ENCODE measurements at places on chromosomes 6 and 20.

DNA sequence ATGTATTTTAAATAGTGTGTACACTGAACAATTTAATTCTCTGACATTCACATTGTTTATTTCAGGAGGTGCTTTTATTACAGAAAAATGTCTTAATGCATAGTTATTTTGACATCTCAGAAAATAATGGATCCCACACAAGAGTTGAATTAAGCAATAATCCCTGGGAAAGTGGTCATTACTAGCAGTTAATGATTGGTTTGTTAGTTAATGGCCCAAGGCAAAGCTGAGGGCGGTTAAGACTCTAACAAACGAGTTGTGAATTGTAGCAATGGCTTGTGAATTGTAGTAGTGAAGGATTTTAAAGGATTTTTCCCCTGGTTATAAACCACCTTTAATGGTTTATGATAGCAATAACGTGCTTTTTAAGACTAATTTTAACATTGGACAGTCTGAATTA, 1316.0 kb upstream of the GJE1 start:
- no peak for DNase-seq
- no peak overlapping the region for H3K27ac ChIP-seq
- no peaks in the 10 kb centered on the region for H3K4me1 ChIP-seq
- H3K27me3 ChIP-seq: no peaks in the 10 kb centered on the region
- no peaks in the 10 kb centered on the region for H3K36me3 ChIP-seq

GRCh38 chr6:32668226-32668747, 1.8 kb upstream of the HLA-DQB1 start:
- DNase-seq: peak; percentile 90
- peak overlapping the region; percentile 54 for H3K4me3 ChIP-seq
- H3K27ac ChIP-seq: peak overlapping the region; percentile 82

DNA sequence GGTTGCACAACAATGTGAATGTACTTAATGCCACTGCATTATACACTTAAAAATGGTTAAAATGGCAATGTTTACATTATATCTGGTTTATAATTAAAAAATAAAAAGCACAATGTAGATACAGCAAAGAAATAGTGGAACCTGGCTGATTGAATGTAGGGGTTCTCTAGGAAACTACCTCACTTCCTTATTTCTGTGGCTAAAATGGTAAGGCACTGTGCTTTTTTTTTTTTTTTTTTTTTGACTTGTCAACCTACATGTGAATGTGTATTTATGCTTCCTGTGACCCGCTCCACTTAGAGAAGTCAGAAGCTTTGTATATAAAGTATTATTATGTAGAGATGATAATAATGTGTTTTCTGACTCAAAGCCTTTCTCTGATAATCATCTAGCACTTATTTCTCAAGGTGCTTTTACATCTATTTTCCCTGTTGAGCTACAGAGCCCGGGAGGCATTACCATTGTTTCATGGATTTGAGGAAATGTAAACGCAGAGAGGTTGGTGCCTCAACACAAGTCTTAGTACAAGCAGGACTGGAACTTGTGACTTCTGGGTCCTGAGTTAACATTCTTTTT, 55.0 kb downstream of the SOX4 start:
- H3K27ac ChIP-seq: no peak overlapping the region
- no peak overlapping the region for H3K4me3 ChIP-seq
- H3K4me1 ChIP-seq: no peaks in the 10 kb centered on the region
- H3K27me3 ChIP-seq: no peaks in the 10 kb centered on the region
- no peak for DNase-seq

GRCh38 chr6:108165714-108166663, at the start of gene NR2E1:
Gene NR2E1 (plus strand): TSS chr6:108166022. CDS start chr6:108166766, 744 bp downstream.
- DNase-seq: no peak
- no peak within 1 kb of the TSS for H3K27ac ChIP-seq
- H3K4me3 ChIP-seq: no peak within 1 kb of the TSS

DNA sequence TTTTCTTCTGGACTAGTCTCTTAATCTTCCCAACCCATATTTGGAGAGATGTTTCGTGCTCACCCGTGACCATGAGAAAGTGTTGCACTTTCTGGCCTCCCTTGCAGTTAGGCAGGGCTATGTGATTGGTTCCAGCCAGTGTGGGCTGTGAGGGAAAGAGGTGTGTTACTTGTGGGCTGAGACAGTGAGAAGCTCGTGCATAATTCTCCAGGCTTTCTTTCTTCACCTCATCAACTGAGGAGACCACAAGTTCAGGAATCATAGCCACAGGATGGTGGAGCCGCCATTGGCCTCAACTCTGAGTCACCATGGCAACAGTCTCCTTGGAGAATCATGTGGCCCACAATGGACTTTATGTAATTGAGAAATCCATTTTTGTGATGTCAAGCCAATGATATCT, 57.5 kb upstream of the FUCA2 start:
- no peak overlapping the region for H3K4me3 ChIP-seq
- H3K4me1 ChIP-seq: peaks cover 9% of the 10 kb centered on the region
- no peaks in the 10 kb centered on the region for H3K27me3 ChIP-seq
- no peak for DNase-seq
- no peak overlapping the region for H3K27ac ChIP-seq

DNA sequence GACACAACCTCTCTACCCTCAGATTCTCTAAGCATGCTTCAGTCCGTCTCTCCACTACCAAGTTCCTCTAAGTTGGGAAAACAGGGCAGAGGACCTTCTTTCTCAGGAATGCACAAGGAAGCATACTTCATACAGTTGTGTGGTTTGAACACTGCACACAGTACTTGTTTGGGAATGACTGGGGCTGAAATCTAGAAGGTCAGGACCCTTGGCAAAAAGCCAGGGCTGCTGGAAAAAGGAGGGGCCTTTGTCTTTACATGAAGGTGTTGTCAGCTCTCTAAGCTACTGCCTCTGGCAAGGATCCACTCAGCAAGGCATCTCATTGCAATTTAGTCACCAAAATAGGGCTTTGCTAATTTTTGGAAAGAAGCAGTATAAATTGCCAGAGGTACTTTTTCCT, 20.7 kb upstream of the HEY2 start:
- H3K27ac ChIP-seq: no peak overlapping the region
- H3K4me3 ChIP-seq: no peak overlapping the region
- no peaks in the 10 kb centered on the region for H3K4me1 ChIP-seq
- H3K27me3 ChIP-seq: peaks cover 15% of the 10 kb centered on the region
- no peaks in the 10 kb centered on the region for H3K36me3 ChIP-seq
- no peak for DNase-seq

GRCh38 chr6:15331629-15332251, 85.9 kb downstream of the JARID2 start:
- H3K27ac ChIP-seq: no peak overlapping the region
- peaks cover 8% of the 10 kb centered on the region for H3K4me1 ChIP-seq
- no peaks in the 10 kb centered on the region for H3K36me3 ChIP-seq
- DNase-seq: no peak
- H3K27me3 ChIP-seq: no peaks in the 10 kb centered on the region
- no peak overlapping the region for H3K4me3 ChIP-seq

DNA sequence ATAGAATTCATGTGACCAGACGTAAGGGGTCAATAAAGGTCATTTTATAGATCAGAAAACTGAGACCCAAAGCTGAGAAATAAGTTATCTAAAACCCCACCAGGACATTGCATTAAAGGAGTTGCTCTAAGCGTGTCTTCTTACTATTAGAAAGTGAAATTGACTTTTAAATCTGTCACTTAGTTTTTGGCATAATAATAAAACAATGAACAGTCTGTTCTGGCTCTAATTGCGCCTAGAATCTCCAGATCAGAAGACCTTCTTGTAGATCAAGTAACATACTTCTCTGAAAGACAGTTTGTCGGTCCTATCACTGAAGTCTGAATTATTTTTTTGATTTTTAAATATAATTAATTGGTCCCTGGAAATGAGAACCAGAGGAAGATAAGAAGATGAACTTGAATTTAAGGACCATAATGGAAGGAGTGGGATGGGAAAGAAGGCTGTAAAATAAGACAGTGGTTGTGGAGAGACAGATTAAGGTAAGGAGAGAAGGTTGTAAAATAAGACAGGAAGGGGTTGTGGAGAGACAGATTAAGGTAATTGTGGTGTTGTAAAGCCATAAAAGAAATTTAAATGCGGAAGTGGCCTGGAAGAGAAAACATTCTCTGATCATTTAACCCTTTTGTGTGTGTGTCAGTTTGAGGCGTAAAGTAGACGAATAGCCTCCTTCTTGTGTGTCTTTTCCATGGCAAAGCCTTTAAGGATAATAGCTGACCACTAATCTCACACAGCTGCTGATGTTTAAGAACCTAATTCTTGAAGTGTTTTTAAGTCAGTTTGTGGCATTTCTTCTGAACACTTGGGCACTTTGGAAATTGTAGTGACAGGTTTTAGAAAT, 20.1 kb downstream of the TOP1 start:
- DNase-seq: peak; percentile 75
- H3K27ac ChIP-seq: peak overlapping the region; percentile 81
- peaks cover 65% of the 10 kb centered on the region for H3K4me1 ChIP-seq
- peak overlapping the region; percentile 94 for H3K4me3 ChIP-seq

DNA sequence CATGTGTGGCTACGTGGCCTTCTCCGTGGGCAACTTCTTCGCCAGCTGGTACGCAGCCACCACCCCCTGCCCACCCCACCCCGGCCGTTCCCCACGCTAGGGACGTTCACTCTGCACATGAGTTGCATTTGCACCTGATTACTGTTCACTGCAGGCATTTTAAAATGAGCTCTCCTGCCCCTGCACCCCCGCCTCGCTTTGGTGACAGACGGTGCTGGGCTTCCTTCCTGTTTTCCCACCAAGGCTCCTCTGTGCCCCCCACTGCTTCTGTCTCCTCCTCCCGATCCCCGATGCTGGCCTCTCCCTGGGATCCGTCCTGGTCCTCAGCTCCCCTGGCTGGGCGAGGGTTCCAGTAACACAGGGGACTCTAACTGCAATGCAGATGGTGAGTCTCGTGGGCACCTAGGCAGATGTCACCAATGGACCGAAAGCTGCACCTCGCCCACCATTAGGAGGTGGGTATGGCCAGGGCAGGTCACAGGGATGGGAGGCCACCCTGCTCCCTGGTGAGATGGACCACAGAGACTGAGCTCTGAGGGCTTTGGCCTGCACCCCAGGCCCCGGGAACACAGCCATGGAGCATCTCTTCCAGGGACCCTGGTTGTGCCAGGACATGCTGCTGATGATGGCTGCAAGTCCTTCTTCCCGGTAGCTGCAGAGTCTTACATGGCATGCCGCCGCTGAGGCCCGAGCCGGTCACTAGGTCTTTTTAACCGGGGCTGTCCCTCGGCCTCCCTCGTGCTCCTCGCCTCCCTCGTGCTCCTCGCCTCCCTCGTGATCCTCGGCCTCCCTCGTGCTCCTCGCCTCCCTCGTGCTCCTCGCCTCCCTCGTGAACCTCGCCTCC, 3.8 kb downstream of the UNC93A start:
- no peaks in the 10 kb centered on the region for H3K27me3 ChIP-seq
- H3K36me3 ChIP-seq: no peaks in the 10 kb centered on the region
- H3K27ac ChIP-seq: no peak overlapping the region

DNA sequence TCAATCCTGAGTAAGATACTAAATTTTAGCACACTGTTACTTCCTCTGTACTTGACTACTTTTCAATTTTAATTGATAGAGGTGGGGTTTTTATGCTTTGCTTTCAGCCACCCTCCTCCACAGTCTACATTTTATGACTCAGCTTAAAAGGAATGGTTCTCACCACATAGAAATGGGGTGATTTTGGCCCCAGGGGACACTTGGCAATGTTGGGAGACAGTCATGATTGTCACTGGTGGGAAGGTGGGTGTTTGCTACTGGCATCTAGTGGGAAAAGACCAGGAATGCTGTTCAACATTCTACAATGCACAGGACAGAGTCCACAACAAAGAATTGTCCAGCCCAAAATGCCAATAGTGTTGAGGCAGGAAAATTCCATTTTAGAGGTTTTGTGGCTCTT, 71.3 kb downstream of the PCSK2 start:
- H3K4me3 ChIP-seq: no peak overlapping the region
- no peaks in the 10 kb centered on the region for H3K27me3 ChIP-seq
- H3K36me3 ChIP-seq: no peaks in the 10 kb centered on the region
- H3K4me1 ChIP-seq: no peaks in the 10 kb centered on the region
- no peak overlapping the region for H3K27ac ChIP-seq

DNA sequence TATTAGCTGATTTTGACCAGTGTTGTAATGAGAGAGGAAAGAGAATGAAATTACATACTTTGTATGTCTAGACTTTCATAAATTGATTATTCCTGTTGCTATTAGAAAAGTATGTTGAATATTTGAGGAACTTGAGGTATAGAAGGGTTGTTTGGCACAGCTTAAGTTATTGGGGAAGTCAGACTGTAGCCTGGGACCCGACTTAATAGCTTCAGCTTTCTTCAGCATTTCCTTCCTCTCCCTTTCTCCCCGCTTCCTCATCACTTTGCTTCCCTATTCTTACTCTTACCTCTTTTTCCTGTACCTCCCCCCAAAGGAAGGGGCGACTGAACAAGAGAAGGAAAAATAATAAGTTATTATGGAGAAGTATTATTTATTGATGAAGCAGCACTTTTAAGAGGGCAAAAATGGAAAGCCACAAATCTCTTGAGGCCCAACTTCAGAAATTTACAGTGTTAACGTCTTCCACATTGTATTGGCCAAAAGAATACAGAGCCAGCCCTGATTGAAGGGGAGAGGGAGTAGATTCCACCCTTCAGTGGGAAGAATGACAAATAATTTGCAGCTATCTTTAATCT, 7.4 kb downstream of the SENP6 start:
- no peak overlapping the region for H3K4me3 ChIP-seq
- peaks cover 69% of the 10 kb centered on the region for H3K4me1 ChIP-seq
- no peak for DNase-seq
- no peaks in the 10 kb centered on the region for H3K36me3 ChIP-seq

DNA sequence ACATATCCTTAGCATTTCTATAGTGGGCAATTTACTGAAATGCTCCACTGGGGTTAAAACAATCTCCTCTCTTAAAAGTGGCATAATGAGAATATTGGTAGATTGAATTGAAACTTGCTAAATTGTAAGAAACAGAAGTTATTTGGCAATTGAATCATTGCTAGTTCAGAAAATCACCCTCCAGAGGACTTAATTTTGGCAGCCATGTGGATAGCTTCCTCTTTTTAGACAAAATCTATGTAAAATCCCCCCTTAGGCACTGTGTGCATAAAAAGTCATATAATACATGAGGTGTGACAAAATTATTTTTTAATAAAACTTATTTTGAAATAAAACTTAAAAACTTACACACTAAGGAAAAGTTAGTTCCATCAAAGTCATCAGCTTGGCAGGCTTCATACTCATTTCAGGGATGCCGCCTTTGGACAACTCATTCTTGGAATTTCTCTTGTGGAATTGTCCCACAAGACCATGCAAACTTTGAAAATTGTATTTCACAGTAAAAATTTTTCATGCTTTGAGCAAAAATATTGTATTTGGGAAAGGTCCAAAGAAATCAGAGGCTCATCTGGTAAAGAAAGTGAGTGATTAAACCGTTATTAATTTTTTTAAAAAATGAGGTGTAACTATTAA, 473.0 kb downstream of the BCKDHB start:
- H3K4me3 ChIP-seq: no peak overlapping the region
- no peaks in the 10 kb centered on the region for H3K27me3 ChIP-seq
- no peak overlapping the region for H3K27ac ChIP-seq
- H3K36me3 ChIP-seq: no peaks in the 10 kb centered on the region

GRCh38 chr20:50017576-50018248, 34.9 kb downstream of the SNAI1 start:
- no peak overlapping the region for H3K4me3 ChIP-seq
- H3K27me3 ChIP-seq: no peaks in the 10 kb centered on the region
- H3K4me1 ChIP-seq: no peaks in the 10 kb centered on the region
- no peaks in the 10 kb centered on the region for H3K36me3 ChIP-seq
- DNase-seq: no peak
